ENCODE measurements at places on chromosomes 12 and 14.

- DNase-seq: no peak
These were observed 5.5 kb upstream of the GPR132 start for GRCh38 chr14:105070760-105071137.

GRCh38 chr12:102551186-102551585 is 70.8 kb upstream of the IGF1 start:
- no peak for DNase-seq

DNA sequence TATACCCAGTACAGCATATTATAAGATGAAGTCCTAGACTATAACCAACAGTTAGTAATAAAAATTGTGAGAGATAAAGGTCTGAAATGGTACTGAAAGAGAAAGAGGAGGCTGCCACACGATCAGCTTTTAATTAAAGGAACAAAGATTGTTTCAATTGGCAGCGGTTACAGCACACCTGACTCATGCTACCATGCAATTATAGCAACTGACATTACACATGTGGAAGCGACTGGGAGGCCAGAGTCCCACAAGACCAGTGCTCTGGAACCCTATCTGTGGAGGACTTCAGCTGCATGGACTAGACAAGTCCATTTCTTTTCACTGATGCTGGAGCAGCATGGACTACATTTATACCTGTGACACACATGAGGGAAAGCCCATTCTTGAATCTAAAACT is 55.2 kb downstream of the SEL1L start:
- DNase-seq: no peak

- no peak for DNase-seq
These were observed 545.0 kb upstream of the FBXO33 start for GRCh38 chr14:39977198-39977597.

DNA sequence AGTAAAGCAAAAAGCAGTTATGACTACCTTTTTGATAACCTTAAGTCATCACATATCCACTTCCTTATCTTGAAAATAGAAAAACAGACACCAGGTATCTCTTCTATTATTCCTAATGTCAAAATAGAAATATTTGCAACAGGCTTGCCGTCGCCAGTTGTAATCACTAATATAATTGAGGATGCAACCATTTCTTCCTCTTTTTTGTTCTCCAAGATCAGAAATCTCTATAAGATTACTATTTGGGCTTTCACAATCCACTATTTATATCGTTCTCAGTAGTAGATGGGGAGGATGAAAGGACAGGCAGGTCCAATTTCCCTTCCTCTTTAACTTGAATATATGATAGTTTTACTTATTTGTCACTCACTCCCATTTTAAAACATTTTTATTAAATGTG is 130.2 kb upstream of the HMGA2 start:
- no peak for DNase-seq

DNA sequence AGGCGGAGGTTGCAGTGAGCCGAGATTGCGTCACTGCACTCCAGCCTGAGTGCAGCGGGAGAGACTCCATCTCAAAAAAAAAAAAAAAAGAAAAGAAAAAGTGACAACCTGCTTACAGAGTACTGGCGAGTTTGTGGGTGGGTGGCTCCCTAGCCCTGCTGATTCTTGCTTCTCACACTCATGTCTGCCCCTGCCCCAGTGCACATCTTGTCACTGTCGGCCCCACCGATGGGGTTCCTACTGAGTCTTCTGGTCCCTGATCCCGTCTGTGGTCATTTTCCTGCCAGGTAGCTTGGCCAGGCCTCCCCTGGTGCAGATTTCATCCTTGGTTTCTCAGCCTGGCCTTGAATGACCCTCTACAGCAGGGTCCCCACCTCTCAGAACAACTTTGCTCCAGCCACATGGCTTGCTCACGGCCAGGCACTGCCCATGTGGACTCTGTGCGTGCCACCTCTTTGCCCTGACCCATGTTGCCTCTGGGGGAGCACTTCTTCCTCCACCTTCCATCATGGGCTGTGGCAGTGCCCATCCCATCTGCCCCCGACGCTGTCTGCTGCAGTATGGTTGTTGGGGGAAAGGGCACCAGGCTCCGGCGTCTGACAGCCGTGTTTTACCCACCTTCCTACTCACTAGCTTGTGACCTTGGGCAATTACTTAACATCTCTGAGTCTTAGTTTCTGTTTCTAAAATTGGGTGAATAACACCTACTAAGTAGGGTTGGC is 2.1 kb upstream of the PTPN6 start:
- DNase-seq: no peak
